Cerebellum (tissue), 4 donors: ENCODE measurements at places on chromosomes 3 and 15.

GRCh38 chr15:44340410-44340809, 51.9 kb downstream of the GOLM2 start:
- no peak for DNase-seq

DNA sequence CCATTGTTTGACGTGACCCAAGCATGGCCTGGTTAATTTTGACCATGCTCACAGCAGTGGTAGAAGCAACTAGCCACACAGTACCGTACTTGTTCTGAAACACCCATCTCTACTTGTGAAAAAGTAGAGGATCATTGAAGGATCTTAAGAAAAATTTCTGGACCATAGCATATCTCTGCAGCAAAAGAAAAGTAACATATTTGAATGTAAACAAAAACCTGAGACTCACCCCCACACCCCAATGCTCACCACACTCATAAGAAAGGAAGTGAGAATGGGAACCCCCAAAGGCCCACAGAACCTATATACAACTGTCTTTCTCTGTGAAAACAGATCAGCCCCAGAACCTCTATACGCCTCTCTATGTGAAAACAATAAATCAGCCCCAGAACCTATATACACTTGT, 33.8 kb upstream of the TFRC start:
- DNase-seq: no peak

DNA sequence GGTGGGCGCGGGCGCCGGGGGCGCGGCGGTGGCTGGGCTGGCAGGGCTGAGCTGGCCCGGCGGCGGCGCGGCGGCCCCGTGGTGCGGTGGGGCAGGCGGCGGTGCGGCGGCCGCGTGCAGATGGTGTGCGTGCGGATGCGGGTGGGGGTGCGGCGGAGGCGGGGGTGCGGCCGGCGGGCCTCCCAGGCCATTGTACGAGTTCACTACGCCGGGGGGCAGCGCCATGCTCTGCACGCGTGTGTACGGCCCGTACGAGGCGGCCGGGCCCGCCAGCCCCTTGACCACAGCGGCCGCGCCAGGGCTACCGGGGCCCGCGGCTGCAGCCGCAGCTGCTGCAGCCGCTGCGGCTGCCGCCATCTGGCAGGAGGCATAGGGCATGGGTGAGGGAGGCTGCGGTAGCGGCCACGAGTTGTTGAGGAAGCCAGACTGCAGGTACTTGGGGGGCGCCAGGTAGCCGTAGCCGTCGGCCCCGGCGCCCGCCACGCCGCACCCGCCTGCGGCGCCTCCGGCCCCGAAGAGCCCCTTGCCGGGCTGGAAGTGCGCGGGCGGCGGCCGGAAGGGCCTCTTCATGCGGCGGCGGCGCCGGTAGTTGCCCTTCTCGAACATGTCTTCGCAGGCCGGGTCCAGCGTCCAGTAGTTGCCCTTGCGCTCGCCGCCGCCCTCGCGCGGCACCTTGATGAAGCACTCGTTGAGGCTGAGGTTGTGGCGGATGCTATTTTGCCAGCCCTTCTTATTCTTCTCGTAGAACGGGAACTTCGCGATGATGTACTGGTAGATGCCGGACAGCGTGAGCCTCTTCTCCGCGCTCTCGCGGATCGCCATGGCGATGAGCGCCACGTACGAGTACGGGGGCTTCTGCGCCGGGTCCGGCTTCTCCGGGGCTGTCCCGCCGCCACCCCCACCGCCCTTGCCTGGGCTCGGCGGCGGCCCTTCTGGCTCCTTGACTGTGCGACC, 951 bp downstream of the FOXL2 start:
- DNase-seq: no peak

- DNase-seq: no peak
Measured at GRCh38 chr15:64623347-64623996, 151.9 kb downstream of the RBPMS2 start.

DNA sequence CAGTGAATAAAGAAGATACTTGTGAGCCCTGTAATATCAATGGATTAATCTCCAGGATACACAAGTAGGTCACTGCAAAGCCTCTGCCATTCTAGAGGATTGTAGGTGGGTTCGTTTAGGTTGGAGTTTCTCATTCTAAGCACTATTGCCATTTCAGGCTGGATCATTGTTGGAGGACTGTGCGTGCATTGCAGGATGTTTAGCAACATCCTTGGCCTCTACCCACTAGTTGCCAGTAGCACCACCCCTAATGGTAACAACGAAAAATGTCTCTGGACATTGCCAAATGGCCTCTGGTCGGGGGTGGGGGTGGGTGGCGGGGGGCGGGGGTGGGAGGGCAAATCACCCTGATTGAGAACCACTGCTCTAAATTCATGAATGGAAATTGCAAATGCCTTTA, 4.9 kb upstream of the IFT57 start:
- no peak for DNase-seq

DNA sequence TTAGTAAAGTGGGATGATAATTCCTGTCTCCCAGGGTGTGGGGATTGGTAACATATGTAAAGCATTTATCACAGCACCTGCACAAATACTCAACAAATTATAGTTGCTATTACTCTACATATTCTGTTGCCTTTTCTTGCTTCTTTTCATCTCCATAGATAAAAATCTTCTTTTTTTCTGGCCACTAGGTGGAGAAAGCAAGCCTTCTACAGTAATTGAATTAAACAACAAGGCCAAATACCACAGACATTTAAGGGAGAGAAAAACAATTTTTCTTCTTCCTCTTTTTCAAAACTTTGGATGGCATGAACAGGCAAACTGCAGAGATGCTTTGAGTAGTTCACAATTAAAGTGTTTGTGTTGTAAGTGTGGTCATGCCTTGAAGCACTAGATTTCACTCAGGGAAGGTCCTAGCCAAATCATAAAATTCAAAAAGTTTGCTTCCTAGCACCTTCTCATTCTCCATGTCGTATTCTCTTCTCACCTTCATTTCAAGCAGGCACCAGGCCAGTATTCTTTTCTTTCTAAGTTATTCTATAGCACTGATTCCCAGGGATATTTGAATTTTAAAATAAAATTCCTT, 493.4 kb upstream of the TGFBR2 start:
- DNase-seq: no peak

DNA sequence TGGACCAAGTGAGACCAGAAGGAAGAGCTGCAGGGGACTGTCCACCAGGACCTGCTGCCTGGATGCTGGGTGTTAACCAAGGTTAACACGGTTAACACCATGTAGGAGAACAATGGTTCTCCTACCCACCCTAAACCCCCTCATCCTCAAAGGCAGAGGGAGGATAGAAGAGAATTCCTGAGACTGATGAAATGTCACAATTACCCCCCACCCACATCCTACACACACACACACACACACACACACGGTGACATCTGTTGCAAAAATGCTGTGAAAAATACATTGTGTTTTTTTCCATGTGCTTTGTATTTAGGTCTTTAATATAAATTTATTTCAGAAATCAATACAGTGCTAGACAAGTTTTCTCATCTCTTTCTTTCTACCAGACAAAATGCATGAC, 113.9 kb upstream of the HES1 start:
- DNase-seq: no peak

- peak; percentile 88 for DNase-seq
Measured at GRCh38 chr3:127729556-127730056, 56.9 kb downstream of the ABTB1 start.

DNA sequence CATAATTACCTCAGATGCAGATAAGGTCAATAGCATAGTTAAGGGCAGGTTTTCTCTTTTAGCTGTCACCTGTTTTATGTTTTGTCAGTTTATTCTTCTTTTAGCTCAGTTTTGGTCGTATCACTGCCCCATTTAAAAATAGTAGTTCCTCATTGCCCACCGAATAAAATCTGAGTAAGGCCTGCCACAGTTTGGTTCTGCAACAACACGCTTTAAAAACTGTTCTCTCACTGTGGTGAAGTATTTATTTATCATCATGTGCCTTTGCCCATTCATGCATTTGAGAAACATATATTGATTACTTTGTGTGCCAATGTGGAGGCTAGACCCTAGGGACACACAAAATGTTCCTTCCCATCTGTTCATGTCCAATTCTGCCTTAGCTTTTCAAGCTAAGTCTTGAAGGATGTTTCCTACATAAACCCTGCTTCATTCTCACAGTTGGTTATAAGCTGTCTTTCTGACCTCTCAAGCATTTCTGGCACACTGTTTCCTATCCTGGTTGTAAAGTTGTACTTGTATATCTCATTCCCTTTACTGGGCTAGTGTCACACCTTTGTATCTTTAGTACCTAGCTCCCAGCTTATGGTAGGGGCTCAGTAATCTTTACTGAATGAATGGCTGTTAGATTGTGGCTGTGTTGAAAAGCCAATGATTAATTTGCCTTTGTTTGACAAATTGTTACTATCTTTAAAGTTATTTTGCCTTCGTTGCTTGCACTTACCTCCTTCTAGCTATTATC, 23.9 kb downstream of the AKAP13 start:
- no peak for DNase-seq

- DNase-seq: no peak
Measured at GRCh38 chr3:122030381-122031122, 8.5 kb upstream of the ILDR1 start.

GRCh38 chr3:161946443-161946960, 449.9 kb downstream of the OTOL1 start:
- no peak for DNase-seq

- DNase-seq: no peak
Measured at GRCh38 chr3:44058022-44058867, 183.4 kb upstream of the TOPAZ1 start.

GRCh38 chr3:180926526-180926925, 14.1 kb downstream of the FXR1 start:
- no peak for DNase-seq

- no peak for DNase-seq
Measured at GRCh38 chr15:61088675-61089074, 140.4 kb downstream of the RORA start.

GRCh38 chr3:2783261-2783660, 326.9 kb downstream of the IL5RA start:
- no peak for DNase-seq

DNA sequence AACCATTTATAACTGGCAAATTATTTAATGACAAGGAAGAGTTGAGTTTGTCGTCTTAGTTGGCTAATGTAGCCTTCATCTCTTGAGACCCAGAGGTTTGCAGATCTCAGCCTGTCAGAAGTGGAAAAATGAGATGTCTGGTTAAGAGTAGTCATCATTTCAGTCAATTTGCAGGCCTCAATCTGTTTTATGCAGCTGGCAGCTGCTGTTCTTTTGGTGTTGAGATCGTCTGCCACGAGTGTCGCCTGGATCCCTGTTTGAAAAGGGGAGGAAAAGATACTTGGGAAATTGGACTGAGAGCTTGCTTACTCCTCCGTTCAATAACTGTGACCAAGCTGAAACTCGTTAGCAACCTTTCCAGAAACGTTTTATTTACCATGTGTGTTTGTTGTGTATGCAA, 2.3 kb downstream of the PHLDB2 start:
- no peak for DNase-seq

DNA sequence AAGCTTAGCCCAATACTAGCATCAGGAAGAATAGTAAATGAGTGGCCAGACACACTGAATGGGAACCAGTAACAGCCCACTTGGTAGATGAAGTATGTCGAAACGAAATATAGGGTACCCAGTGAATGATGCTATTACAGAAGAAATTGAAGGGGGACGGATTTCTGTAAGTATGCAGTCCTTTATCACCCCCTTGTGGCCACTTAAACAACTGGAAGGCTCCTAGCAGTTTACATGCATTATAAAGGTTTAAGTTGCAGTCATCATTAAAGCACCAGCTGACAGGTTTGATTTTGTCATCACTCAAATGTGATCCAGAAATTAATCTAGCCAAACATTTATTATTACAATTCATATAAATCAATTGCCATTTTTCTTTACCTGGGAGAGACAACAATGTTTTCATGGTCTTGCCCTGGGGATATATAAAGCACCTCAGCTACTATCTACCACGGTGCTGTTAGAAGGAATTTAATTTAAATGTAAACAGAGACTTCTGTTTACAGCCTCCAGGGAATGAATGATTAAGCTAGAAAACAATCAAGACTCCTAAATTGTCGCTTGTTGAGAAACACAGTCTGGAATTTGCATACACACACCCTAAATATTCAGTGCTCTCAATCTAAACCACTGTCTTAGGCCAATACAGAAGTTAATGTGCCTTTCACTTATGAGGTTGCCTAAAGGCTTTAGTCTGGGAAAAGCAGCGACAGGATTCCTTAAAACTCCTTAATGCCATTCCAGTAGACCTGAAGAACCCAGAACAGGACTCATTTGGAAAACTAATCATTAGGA, 7.8 kb downstream of the EIF1B start:
- DNase-seq: peak; percentile 62

- no peak for DNase-seq
Measured at GRCh38 chr3:16849229-16849628, 35.5 kb upstream of the PLCL2 start.

DNA sequence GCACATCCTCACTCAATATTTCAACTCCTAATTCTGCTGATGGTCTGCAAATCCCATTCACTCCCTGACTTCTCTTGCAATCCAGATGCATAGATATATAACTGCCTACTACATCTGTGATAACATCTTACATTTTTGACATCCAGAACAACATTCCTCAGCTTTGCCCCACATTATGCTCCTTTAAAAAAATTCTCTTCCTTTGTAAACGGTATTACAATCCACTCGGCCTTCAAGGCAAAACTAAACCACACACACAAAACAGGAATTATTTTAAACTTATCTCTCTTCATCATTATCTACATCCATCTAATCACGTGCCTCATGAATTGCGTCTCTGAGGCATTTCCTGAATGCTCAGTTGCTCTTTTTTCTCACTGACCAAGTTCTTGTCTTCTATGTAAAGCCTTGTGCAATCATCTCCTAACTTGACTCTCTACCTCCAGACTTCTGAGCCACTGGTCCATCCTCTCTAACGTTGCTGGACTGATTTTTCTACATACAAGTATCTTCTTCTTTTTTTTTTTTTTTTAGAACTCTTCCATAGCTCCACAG, 117.0 kb downstream of the SATB1 start:
- DNase-seq: no peak

DNA sequence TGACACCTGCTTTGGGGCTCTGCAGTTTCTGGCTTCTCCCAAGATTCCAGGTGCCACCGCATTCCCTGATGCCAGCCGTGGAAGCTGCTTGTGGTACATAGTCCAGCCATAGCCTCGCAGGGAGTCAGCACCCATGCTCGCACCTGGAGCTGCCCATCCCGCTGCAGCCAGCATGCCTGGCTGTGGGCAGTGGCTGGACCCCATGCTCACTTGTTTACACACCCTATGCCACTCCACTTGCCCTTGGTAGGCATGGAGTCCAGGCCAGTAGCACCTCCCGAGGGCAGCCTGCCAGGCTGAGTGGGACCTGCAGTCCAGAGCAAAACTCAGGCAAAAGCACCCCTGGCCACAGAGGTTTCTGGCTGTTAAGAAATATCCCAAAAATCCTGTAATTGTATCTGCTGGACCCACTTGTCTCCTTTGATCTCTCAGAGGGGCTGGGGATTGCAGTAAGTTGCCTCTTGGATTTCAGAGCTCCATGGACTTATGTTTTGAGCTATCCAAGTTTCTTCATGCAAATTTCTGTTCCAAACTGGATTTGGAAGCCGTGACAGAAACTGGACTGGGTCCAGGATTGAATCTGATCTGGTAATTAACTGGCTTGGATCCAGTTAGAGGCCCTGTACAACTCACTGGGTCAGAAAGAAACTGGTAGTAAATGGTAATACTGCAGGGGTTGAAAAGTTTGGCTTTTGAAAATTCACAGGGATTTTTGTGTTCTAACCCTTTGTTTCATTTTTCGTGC, 149.3 kb downstream of the FMN1 start:
- no peak for DNase-seq

GRCh38 chr15:45224621-45225217, 27.3 kb upstream of the SLC28A2 start:
- no peak for DNase-seq

- DNase-seq: no peak
Measured at GRCh38 chr15:86316726-86317383, 237.2 kb downstream of the AGBL1 start.
